ENCODE measurements at places on chromosomes 4 and X. TPM values are rescaled to one million over a fixed set of nuclear protein-coding genes. Genes with fewer than 3 reads are reported as not detected.
A peak's percentile ranks its signal among the peaks of the same experiment; 100 is the strongest.

DNA sequence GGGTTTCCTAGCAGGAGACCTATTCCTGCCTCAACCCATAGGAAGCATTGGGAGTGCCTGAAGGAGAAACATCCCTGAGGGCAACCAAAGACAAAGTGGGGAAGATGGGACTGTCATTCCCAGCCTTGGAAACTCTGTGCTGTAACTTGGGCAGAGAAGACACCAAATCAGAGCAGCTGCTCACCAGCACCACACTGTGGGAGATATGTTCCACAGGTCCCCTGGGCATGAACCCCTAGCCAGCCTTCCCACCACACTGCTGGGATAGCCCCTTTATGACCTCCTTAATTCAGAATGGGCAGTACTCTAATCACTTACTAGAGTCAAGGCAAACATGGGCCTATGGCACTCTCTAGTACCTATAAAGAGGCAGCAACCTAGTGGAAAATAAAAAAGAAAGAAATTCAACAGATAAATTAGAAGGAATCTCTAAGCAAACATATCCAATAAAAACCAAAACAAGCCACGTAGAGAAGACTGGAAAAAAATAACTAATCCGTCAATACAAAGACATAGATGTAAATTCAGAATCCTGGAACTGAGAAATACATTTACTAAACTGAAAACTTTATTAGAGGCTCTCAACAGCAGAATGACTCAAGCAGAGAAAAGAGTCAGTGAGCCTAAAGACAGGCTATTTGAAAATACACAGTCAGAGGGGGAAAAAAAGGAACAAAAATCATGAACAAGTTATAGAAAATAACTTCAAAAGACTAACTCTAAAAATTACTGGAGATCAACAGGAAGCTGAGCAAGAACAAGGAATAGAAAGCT lies 878.4 kb upstream of the FRG1 start:
- DNase-seq, result no peak

DNA sequence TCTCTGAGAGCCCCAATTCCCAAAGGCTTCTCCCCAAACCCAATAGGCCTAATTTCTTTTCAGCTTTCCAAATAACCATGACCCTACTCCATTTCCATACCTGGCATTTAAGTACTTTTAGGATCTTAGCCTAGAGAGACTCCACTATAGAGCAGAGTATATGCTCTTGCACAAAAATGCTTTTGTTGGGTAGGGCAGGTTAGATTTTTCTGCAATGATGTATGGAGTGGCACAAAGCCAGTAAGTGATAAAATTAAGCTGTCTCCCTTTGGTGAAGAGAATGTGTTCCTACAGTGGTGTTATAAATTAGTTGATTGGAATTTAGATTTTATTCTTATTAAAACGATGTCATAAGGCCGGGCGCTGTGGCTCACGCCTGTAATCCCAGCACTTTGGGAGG lies 124.9 kb downstream of the INPP4B start:
- peak; percentile 40 for DNase-seq

DNA sequence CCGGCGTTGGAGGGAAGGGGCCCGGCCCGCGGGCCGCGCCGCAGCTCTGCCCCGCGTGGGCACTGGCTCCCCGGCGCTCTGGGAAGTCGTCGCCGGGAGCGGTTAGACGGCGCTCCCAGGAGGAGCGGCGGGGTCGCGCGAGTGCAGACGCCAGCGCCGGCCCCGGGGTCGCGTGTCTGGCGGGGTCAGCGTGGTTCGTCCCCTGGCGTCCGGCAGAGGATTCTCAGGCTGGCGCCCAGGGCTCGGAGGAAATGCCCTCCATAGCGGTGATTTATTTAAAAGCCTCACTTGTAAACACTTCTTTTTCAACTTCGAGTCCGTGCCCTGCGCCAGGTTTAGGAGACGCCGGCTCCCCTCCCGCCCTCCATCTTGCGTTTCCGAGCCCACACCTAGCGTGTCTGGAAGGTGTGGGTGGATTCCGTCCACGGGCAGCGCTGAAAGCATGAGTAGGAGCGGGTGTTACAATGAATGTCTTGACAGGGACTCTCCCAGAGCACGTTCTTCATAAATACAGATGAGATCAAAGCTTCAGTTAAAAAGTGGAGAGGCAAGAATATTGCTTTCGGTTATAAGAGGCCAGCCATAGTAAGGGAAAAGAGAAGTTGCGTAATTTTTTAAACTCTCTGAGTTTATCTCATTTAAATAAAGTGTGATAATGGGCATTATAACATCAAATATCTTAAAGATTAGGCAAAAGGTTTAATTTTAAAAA lies 692 bp downstream of the FAM241A start:
- DNase-seq, result peak; percentile 51

GRCh38 chr4:152188801-152189200 lies 347.1 kb downstream of the FBXW7 start:
- no peak for DNase-seq

- DNase-seq, result no peak
Measured at GRCh38 chr4:6824772-6825402, 42.4 kb downstream of the KIAA0232 start.

- peak; percentile 78 for DNase-seq
Measured at GRCh38 chrX:16462912-16463311, 187.0 kb upstream of the S100G start.

DNA sequence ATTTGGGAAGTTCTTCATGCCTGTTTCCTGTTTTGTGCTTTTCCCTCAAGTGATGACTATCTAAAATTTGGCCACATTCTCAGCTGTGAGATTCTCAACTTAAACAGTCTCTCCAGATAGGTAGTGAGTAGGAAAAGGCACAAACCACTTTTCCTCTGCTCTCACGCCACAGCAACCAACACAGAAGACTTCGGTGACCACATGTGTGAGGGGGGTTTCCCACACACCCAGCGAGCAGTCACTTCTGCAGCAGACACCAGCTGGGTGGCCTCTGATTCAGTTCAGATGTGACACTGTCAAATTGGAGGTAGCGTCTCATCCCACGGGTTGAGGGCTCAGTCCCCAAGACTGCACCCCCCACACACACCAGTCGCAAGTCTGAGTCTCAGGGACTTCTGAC lies 25.1 kb upstream of the CLDN34 start:
- DNase-seq, result no peak

GRCh38 chr4:90495211-90495610 lies 368.0 kb downstream of the CCSER1 start:
- DNase-seq, result no peak

GRCh38 chr4:80913381-80913780 lies 117.1 kb upstream of the BMP3 start:
- no peak for DNase-seq

- DNase-seq, result peak; percentile 72
Measured at GRCh38 chrX:115462406-115462805, 98.6 kb upstream of the PLS3 start.

DNA sequence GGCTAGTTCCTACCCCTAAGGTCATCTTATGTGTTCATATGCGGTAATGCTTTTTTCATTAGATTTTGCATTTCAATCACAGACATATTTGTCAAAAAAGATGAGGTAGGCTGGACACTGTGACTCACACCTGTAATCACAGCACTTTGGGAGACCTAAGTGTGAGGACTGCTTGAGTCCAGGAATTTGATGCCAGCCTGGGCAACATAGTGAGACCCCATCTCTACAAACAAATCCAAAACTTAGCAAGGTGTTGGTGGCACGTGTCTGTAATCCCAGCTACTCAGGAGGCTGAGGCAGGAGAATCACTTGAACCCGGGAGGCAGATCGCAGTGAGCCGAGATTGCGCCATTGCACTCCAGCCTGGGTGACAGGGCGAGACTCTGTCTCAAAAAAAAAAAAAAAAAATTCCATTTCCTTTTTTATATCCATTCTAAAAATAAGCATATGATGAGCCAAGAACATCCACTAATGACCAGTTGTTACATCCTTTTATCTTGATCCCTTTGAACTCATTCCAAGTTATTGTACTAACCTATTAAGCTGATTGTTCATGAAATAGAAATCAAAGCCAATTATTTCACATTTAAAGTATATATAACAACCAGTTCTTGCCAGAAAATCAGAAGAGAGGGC lies 23.4 kb downstream of the PGAM4 start:
- no peak for DNase-seq

GRCh38 chrX:16308773-16309172 lies 141.5 kb downstream of the MAGEB17 start:
- DNase-seq, result no peak

The USP17L26 gene
- not detected for total RNA-seq

The SLC25A43 gene
- 12.5 TPM for total RNA-seq

The DIAPH2 gene
- total RNA-seq, result 14.4 TPM

The FGFR3 gene
- 66.2 TPM for total RNA-seq

The DMRTC1 gene
- total RNA-seq, result not detected

The GPR173 gene
- not detected for total RNA-seq

The DGKK gene
- total RNA-seq, result under 0.01 TPM

The TMEM35A gene
- total RNA-seq, result 3.1 TPM

The PFKFB1 gene
- not detected for total RNA-seq

The CPZ gene
- total RNA-seq, result 80.4 TPM

The MXRA5 gene
- 21.4 TPM for total RNA-seq

Data from umbilical cord (tissue), 2 donors.